ENCODE measurements at places on chromosomes 13 and 19.

- DNase-seq = no peak
These were observed 124.4 kb downstream of the RNF17 start for GRCh38 chr13:24888291-24888931.

DNA sequence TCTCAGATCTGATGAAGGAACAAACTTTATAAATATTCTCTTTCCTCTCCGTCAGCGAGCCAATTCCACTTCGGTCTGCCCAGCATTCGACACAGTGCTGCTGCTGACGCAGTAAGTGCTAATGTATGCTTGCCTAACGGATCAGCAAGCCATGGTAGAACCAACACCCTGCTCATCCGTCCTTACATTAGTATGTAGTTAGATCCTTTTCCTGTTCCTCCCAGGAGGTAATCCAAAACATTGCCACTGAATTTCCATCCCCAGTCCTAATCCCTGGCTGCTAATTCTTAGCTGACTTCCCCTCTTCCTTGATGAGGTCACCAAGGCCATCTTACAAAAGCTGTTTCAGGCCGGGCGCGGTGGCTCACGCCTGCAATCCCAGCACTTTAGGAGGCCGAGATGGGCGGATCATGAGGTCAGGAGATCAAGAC is 88.0 kb downstream of the STARD13 start:
- no peak for DNase-seq

- DNase-seq = no peak
These were observed 485.3 kb downstream of the UQCRFS1 start for GRCh38 chr19:28727480-28728159.

GRCh38 chr13:45537516-45537915 is 72.8 kb downstream of the COG3 start:
- DNase-seq = no peak

- DNase-seq = peak; percentile 32
These were observed 30.0 kb upstream of the TPT1 start for GRCh38 chr13:45370922-45371406.

DNA sequence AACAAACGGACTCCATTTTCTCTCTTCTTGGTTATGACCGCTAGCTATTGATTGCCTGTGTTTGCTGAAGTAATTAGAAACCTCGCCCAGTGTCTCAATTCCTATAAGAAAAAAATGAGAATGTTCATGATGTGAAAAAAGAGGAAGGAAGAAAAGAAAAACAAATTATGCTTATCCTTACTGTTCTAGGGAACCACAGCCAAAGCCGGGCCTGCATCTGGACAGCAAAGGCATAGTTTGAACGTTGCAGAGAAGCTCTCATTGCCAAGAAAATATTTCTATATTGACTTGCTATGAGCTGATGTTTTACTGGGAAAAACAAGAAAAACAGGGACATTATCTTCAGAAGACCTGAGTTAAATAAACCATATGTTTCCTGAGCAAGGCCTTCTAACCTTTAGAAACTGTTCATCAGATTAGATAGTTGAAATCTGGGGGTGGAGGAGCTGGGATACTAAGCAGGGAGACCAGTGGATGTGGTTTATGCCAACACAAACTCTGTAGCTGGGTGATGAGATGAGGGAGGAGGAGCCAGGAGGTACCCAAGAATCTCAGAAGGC is 55.0 kb downstream of the EFNB2 start:
- no peak for DNase-seq

DNA sequence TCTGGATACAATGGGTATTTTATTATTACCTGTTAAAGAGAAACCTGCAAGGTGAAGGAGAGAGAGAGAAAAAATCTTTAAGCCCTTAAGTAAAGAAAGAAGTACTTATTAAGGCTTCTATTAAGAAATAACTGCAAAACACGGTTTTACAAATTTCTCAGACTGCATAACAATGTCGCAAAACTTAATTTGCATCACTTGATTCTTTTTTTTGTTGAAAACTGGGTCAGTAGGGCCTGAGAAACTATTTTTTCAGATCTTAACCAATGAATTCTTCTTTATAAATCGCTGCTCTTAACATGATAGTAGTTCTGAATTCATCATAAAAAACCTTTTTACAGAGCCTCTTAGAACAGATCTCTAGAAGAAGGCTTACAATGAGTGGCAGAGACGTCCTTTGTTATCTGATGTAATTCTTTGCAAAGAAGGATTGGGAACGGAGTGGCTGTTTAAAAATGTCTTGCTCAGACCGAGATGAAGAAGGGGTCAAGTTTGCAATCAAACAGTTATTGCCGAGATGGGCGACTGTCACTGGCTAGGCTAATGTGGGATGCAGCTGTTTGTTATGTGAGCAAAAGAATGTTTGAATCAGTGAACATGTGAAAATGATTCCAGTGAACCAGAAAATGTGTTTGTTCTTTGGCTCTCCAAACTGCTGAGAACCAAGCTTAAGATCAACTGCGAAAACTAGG is 76.3 kb downstream of the ZNF536 start:
- no peak for DNase-seq

DNA sequence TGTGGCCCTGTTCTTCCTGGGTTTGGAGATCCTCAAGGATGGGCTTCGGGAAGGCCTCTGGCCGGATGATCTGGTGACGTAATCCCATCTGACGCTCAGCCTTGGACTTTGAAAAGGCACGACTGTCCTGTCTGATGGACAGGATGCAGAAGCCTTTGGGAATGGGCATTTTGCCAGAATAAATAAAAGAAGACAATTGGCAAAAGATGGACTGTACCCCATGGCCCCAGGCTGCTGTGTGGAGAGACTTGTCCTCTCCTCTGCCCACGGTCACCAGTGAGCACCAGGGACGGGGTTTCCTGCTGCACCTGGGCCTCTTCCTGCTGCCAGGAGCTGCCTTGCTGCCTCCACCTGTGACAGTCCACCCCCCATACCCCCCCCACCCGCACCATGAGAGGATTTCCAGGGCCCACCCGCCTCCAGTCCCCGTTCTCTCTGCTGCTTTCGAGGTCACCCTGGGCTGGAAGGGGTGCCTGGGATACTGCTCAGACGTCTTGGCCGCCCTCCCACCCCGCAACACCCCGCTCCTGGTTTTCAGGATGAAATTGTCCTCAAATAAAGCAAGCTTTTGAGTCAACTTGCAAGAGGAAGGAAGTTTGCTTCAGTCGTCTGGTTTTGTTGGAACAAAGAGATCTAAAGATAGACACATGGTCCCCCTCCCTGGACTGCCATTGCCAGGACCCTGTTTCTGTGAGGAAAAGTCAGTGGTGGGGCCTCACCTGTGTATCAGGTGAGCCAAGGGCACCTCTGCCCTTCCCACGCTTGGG is 40.9 kb downstream of the MCF2L start:
- DNase-seq = no peak

GRCh38 chr13:113837560-113838355 is 26.1 kb downstream of the GAS6 start:
- no peak for DNase-seq

- no peak for DNase-seq
These were observed 678.9 kb upstream of the SLITRK5 start for GRCh38 chr13:86992251-86992650.

DNA sequence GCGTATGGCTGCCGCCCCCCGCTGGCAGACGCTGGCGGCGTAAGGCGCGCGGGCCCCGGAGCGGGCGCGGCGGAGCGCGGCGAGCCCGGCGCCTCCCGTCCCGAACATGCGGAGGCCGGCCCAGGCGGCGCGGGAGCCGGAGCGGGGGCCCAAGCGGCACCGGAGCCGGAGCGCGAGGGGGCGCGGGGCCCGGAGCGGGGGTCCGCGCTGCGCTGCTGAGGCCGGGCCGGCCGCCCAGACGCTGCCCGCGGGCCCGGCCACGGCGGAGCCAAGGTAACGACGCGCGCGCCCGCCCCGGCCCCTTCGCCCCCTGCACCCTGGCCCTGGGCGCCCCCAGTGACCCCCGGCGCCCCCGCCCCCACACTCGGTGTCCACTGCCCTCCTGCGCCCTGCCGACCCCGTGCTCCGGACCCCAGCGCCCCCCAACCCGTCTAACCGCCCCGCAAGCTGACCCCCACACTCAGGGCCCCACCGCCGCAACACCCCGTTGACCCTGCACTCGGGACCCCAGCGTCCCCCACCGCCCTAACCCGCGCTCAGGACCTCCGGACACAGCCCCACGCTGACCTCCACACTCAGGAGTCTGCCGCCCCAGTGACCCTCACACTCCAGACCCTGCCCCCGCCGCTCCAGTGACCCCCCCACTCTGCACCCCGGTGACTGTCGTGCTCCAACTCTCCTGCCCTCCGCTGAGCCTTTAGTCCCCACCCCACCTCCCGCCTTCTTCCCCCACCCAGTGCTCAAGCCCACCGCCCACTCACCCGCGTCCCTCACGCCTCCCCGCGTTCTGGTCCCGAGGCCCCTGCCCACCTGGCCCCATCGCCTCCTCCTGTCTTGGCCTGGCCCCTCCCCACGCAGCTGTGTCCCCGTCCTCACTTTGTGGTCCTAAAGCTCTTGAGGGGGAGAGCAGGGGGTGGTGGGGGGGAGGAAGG is at the start of gene CSNK1G2:
TSS of gene CSNK1G2 (plus strand) at position 27 of the 932 bp plus-strand sequence. CDS start 28,601 bp downstream, outside the sequence.
- DNase-seq = peak; percentile 12

DNA sequence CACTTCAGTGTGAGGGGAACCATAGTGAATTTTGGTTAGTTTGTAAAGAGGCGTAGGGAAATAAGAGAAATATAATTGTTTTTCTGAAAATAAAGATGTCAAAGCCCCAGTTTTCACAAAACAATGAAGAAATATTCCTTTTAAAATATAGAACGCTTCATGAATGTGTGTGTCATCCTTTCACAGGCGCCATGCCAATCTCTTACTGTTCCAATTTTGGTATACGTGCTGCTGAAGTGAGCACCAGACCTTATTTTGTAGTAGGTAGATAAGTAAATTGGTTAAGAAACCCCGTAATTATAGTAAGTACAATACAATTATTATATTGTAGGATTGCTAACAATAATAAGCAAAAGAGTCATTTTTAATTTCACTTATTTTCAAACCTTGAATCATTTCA is 43.3 kb downstream of the NAA16 start:
- no peak for DNase-seq

DNA sequence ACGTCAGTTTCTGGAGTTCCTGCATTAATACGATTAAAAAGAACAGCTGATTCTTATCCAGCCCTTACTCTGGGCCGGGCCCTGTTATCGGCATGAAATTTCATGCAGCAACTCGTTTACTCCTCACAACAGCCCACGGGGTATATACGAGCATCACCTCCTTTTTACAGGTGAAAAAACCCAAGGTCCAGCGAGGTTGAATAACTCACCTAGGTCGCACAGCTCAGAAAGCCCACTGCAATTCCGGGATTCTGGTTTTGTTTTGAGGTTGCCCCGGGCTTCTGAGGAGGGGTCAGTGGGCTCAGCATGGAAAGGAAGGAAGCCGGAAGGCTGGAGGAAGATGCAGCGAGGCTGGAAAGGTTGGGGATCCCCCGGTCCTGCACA is 577 bp upstream of the ACP7 start:
- DNase-seq = no peak

DNA sequence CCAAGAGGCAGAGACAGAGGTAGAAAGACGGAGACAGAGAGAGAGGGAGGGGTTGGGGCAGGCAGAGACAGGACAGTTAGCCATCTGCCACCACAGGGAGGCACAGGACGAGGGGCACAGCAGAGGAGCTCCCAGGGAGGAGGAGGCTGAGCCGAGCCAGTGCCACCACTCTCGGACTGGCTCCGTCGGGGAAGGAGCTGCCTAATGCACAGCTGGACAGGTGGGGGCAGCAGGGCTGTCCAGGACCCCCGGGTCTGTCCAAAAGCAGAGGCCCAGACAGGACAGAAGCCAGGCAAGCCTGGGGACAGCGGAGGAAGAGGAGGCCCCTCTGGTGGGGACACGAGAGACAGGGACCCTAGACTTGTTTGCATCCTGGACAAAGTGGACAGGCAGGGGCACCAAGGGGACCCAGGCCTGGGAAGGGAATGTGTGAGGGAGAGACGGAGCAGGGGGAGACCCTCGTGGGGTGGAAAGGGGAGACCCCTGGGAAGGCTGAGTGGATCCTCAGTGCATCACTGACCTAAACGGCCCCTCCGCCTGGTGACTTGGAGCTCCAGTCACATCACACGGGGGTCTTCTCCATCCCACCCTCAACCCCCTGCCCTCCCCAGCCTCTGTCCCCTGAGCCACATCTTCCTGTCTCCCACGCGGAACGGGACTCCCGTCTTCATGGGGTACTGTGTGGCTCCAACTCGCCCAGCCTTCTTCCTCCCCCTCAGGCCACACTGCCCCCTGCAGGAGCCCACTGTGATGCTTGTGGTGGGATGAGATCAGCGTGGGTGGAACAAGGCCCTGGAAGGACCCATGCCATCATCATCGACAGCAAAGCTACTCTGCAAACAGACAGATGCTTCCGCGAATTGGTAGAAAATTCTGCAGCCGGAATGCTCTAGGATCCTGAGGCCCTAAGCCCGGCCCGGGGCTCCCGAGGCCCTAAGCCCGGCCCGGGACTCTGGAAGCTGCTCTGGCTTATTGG is 915 bp downstream of the F10 start:
- DNase-seq = no peak

- no peak for DNase-seq
These were observed 77.6 kb upstream of the STARD13 start for GRCh38 chr13:33362986-33363727.

DNA sequence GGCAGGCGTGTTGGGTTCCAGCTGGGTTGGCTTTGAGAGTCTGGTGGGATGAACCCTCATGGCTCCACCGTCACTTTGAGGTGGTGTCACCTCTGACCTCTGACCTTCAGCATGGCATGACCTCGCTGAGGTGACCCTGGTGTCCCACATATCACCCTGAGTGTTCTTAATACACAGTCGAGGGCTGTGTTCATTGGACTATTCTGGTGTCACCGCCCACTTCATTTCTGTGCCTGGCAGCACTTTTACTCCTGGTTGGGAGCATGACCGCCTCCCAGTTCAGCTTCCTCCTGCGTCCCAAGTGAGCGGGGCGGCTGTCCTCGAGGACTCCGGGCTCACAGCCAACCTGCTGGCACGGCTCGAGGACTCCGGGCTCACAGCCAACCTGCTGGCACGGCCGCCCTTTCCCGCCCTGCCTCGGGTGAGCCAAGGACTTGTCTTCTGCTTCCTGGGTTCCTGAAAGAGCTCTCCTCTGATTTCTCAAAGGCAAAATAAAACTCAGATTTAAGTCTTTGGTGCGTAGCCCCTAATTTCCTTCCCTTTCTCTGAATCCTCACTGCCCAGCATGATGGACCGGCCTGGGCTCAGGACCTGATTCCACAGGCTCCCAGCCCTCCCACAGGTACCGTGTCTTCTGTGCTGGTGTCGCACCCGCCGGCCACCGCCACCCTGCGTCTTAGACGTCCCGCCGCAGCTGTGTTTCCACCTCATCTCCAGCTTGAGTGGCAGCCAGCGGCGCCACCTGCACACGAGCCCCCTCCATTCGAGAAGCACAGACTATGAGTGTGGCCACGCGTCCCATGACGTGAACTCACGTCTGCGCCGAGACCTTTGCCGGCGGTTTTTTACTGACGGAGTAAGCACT is 10.4 kb downstream of the ATP4B start:
- DNase-seq = no peak

DNA sequence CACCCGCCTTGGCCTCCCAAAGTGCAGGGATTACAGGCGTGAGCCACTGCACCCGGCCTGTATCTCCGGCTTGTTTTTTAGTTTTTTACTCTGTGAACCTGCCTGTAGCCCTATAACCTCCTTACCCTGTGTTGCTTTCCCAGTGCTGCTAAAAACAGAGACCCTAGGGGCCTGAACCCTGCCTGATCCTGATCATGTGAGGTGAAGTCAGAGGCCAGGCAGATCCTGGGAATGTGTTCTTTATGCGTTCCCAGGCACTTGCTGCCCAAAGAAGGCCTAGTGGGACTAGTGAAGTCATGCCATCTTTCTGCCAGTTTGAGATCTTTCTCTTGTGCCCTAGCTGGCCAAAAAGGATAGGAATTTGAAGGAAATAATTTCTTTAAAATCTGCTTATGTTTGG is 4.6 kb downstream of the UBA2 start:
- DNase-seq = no peak

- DNase-seq = no peak
These were observed 149.2 kb downstream of the GGACT start for GRCh38 chr13:100439247-100439970.

Data from activated T-helper 1 cell treated with Interleukin-2 at 50 U/mL for 16 hours (primary cell).